ENCODE measurements at places on chromosomes 1 and 21. TPM values are rescaled to one million over a fixed set of nuclear protein-coding genes. Genes with fewer than 3 reads are reported as not detected.

GRCh38 chr1:234458352-234459017 lies 20.5 kb downstream of the TARBP1 start:
- no peaks in the 10 kb centered on the region for H3K4me1 ChIP-seq
- H3K27ac ChIP-seq, result no peak overlapping the region
- H3K4me3 ChIP-seq, result no peak overlapping the region
- no peak for DNase-seq

DNA sequence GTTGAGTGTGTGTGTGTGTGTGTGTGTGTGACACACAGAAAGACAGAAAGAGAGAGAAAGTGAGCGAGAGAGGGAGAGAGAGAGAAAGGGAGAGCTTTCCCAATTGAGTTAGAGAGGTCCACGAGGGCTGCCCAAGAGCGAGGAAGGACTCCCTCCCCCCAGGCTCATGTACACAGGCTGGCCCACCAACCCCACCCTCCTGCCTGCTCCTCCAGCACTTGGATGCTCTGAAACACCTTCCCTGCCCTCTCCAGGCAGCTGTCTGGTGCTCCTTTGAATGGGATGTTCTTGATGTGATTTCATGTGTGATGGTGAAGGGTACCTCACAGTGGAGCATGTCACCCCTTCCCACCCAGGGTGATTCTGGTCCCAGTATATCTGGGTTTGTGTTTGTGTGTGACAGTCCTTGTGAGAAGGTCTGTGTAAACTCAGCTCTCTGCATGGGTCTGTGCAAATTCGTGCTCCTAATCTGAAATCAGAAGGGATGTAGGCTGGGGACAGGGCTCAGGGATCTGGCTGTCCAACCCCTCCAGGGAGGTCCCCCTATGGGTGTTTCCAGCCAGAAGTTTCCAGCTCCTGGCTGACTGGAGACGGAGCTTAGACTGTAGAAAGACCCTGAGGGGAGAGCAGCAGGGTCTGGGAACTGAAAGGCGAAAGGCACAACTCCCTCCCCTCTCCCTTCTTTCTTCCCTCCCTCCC lies 6.8 kb upstream of the PEAR1 start:
- H3K27me3 ChIP-seq, result peaks cover 18% of the 10 kb centered on the region
- H3K4me1 ChIP-seq, result peaks cover 31% of the 10 kb centered on the region
- H3K27ac ChIP-seq, result no peak overlapping the region
- no peak for DNase-seq
- no peaks in the 10 kb centered on the region for H3K36me3 ChIP-seq

GRCh38 chr1:113857776-113858175 lies 13.7 kb downstream of the PTPN22 start:
- no peak overlapping the region for H3K4me3 ChIP-seq
- H3K27me3 ChIP-seq, result no peaks in the 10 kb centered on the region
- H3K4me1 ChIP-seq, result no peaks in the 10 kb centered on the region
- no peak overlapping the region for H3K27ac ChIP-seq
- H3K36me3 ChIP-seq, result no peaks in the 10 kb centered on the region

DNA sequence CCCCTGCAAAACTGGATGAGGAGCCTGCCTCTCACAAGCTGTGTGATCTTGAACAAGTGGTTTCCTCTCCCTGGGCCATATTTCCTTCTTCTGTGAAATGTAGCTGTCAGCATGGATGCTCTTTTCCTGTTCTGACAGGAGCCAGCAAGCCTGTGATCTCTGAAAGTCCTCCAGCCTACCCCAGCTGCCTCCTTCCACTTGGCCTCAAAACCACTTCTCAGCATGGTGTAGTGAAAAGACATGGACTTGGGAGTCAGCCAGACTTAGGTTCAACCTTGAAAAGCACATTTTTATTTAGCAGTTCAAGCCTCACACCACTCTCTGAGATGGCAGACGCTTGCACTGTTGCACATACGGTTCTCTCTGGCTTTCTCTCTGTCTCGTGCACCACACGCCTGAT lies 292.9 kb upstream of the DUSP10 start:
- H3K4me3 ChIP-seq, result no peak overlapping the region
- no peak overlapping the region for H3K27ac ChIP-seq

GRCh38 chr21:14737922-14738321 lies 191.8 kb upstream of the SAMSN1 start:
- no peaks in the 10 kb centered on the region for H3K36me3 ChIP-seq
- no peak overlapping the region for H3K4me3 ChIP-seq
- H3K4me1 ChIP-seq, result no peaks in the 10 kb centered on the region
- no peaks in the 10 kb centered on the region for H3K27me3 ChIP-seq
- H3K27ac ChIP-seq, result no peak overlapping the region

DNA sequence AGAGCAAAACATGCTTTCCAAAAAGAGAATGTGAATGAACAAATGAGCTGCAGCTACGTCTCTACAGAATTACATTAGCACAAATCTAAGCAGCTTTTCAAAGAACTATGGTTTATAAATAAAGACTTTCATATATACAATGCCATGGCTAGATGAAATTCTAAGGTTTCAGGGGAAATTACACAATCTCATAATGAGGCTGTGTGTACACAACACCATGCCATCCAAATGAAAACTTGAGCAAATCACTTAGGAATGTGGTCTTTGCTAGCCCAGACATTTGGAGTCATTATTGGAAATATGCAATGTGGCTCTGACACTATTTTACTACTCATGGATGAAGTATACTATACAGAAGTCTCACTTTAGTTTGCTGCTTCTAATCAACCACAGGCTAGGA lies 37.5 kb downstream of the SPAG17 start:
- H3K4me3 ChIP-seq, result no peak overlapping the region
- peak; percentile 81 for DNase-seq
- H3K4me1 ChIP-seq, result peaks cover 11% of the 10 kb centered on the region
- no peaks in the 10 kb centered on the region for H3K36me3 ChIP-seq

DNA sequence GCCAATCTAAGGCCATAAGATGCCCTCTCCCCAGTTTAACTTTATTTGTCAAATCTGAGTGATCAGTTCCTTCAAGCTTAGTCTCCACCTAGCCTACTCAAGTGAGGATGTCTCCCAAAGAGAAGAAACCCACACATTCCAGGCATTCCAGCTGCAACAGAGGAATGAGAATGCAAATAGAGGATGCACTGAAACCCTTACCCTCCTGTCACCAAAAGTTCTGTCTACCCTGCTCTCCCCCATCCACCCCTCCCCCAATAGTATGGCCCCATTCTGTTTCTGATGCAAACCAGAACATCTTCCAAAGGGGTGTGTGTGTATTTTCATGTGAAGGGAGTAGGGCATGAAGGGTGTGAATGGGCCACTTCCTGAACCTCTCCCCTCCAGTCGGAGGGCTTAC lies 3.0 kb downstream of the DUSP23 start:
- no peaks in the 10 kb centered on the region for H3K36me3 ChIP-seq
- H3K27ac ChIP-seq, result no peak overlapping the region
- peaks cover 9% of the 10 kb centered on the region for H3K4me1 ChIP-seq
- H3K4me3 ChIP-seq, result no peak overlapping the region
- no peak for DNase-seq

DNA sequence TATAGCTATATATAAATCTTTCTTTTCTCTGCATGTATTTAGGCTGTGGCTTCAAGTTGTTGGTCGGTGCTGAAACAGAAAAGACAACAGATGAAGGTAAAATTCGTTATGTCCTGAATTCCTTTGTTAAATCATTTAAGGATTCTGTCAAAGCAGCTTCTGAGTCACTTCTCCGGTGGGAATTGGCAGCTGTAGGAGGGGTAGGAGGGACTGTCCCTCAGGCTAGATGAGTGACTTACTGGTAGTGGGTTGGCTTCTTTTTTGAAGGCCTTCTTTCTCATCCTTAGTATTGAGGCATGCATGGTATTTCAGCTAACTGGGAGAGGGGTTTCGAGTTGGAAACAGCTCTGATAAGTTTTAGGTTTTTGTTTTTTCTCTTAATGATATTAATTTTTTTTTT lies 22.1 kb upstream of the NEXN start:
- H3K4me1 ChIP-seq, result no peaks in the 10 kb centered on the region
- H3K27ac ChIP-seq, result no peak overlapping the region
- DNase-seq, result no peak
- peaks cover 26% of the 10 kb centered on the region for H3K36me3 ChIP-seq
- no peak overlapping the region for H3K4me3 ChIP-seq

- H3K36me3 ChIP-seq, result no peaks in the 10 kb centered on the region
- H3K4me1 ChIP-seq, result no peaks in the 10 kb centered on the region
- no peaks in the 10 kb centered on the region for H3K27me3 ChIP-seq
- DNase-seq, result peak; percentile 56
- no peak overlapping the region for H3K27ac ChIP-seq
Observed at GRCh38 chr1:89701746-89702241, 68.9 kb downstream of the LRRC8C start.

GRCh38 chr1:27690183-27690582 lies 18.2 kb upstream of the IFI6 start:
- H3K4me3 ChIP-seq, result no peak overlapping the region
- no peaks in the 10 kb centered on the region for H3K27me3 ChIP-seq
- DNase-seq, result no peak
- H3K27ac ChIP-seq, result peak overlapping the region; percentile 84

- no peaks in the 10 kb centered on the region for H3K27me3 ChIP-seq
- no peak overlapping the region for H3K27ac ChIP-seq
- peaks cover 8% of the 10 kb centered on the region for H3K4me1 ChIP-seq
Observed at GRCh38 chr1:232034556-232034955, 408.0 kb downstream of the DISC1 start.

- H3K27ac ChIP-seq, result no peak overlapping the region
- no peaks in the 10 kb centered on the region for H3K4me1 ChIP-seq
- H3K27me3 ChIP-seq, result no peaks in the 10 kb centered on the region
- peaks cover 29% of the 10 kb centered on the region for H3K36me3 ChIP-seq
Observed at GRCh38 chr21:33775100-33775828, 133.0 kb downstream of the ITSN1 start.

GRCh38 chr1:160406131-160406968 lies 6.0 kb downstream of the VANGL2 start:
- no peak for DNase-seq
- H3K36me3 ChIP-seq, result peaks cover 7% of the 10 kb centered on the region
- H3K27me3 ChIP-seq, result no peaks in the 10 kb centered on the region
- peaks cover 54% of the 10 kb centered on the region for H3K4me1 ChIP-seq
- no peak overlapping the region for H3K27ac ChIP-seq

DNA sequence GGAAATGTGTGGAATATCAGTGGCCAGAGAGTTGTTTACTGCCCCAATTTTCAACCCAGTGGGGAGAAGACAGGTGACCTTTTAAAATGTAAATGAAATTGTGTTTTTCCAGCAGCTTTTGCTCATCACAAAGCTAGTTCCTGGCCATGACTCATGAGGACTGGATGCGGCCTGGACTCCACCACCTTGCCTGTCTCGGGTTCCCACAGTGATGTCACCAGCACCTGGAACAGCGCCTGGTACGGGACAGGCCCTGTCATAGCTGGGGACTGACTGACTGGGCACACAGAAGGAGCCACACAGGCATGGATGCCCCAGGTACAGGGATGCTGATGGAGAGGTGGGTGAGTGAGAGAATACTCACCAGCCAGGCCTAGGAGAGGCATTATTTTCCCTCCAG lies 277.1 kb downstream of the AJAP1 start:
- H3K36me3 ChIP-seq, result no peaks in the 10 kb centered on the region
- H3K27ac ChIP-seq, result no peak overlapping the region
- peaks cover 4% of the 10 kb centered on the region for H3K27me3 ChIP-seq
- DNase-seq, result peak; percentile 2

GRCh38 chr1:208302699-208303238 lies 58.6 kb upstream of the PLXNA2 start:
- DNase-seq, result no peak
- H3K27ac ChIP-seq, result no peak overlapping the region
- H3K4me1 ChIP-seq, result peaks cover 5% of the 10 kb centered on the region
- no peaks in the 10 kb centered on the region for H3K27me3 ChIP-seq
- H3K4me3 ChIP-seq, result no peak overlapping the region

- H3K4me3 ChIP-seq, result no peak overlapping the region
- no peak for DNase-seq
- H3K4me1 ChIP-seq, result peaks cover 2% of the 10 kb centered on the region
- no peak overlapping the region for H3K27ac ChIP-seq
- H3K36me3 ChIP-seq, result no peaks in the 10 kb centered on the region
Observed at GRCh38 chr1:25131794-25132193, 100.5 kb downstream of the SYF2 start.

GRCh38 chr1:21749859-21750468 lies 33.0 kb downstream of the USP48 start:
- no peaks in the 10 kb centered on the region for H3K27me3 ChIP-seq
- no peak overlapping the region for H3K4me3 ChIP-seq
- H3K4me1 ChIP-seq, result no peaks in the 10 kb centered on the region
- no peak for DNase-seq
- H3K27ac ChIP-seq, result no peak overlapping the region

DNA sequence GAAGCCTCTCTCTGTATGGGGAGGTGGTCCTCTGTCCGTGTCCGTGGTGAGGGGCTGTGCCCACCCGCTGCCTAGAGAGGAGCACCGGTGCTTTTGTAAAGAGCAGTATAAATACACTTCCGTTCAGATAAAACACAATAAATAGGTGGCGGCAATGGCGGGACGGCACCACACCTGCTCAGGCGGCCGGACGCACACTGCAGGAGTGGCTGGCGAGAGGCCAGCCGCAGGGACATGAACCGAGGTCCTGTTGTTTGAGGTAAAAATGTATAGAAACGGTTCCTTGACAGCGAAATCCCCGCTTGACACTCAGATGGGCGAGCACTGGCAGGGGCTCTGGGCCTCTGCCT lies 40.8 kb downstream of the KRTAP10-1 start:
- H3K27me3 ChIP-seq, result peaks cover 14% of the 10 kb centered on the region
- no peak overlapping the region for H3K4me3 ChIP-seq
- DNase-seq, result no peak
- H3K4me1 ChIP-seq, result peaks cover 19% of the 10 kb centered on the region
- H3K36me3 ChIP-seq, result no peaks in the 10 kb centered on the region

Gene FAM110D
- 0.93 TPM for total RNA-seq

Gene LRP8
- 3.4 TPM for total RNA-seq

Gene DEGS1
- 35.4 TPM for total RNA-seq

Gene INKA2
- total RNA-seq, result 37.7 TPM
